ENCODE measurements at places on chromosomes 3 and 15.

DNA sequence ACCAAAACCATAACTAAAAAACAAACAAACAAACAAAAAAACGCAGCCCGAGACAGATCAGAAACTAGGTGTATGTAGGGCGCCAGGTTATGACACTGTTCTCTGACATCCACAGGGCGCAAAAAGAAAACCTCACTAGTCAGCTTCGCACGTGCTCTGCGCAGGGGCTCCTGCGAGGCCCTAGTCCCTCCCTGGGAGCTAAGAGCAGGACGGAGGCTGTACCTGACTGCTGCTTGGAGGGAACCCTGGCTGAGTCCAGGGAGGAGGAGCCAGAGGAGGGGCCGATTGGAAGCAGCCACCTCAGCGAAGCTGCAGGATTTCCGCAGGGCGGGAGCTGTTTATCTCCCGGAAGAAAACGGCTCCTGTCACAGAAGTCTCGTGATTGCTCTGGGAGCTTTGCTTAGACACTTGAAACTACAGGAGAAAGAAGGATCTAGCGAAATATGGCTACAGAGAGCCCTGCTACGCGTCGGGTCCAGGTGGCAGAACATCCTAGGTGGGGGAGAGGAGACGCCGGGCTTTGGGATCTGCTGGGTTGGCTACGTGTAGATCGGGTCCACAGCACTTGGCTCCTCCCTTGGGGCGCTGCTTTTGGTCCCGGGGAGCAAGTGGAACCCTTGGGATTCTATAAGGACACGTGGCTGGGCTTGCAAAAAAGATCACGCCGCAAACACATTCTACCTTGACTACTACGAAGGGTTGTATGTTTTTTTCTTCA lies at the start of gene GALK2:
Gene GALK2 (plus strand): TSS at position 368 of the 718 bp plus-strand sequence. CDS start 76 bp downstream, at position 444.
- peaks cover 13% of the 10 kb centered on the region for H3K4me1 ChIP-seq
- no peaks in the 10 kb centered on the region for H3K36me3 ChIP-seq
- H3K4me3 ChIP-seq: peak within 1 kb of the TSS; percentile 71

- H3K27me3 ChIP-seq: no peaks in the 10 kb centered on the region
- no peaks in the 10 kb centered on the region for H3K4me1 ChIP-seq
- H3K4me3 ChIP-seq: no peak overlapping the region
- H3K27ac ChIP-seq: no peak overlapping the region
- H3K36me3 ChIP-seq: no peaks in the 10 kb centered on the region
- DNase-seq: no peak
These were observed 525.3 kb upstream of the ZNF385D start for GRCh38 chr3:22276351-22276750.

GRCh38 chr3:159640225-159640624 lies 348.4 kb upstream of the IL12A start:
- H3K4me3 ChIP-seq: no peak overlapping the region
- no peaks in the 10 kb centered on the region for H3K27me3 ChIP-seq
- H3K27ac ChIP-seq: no peak overlapping the region
- H3K4me1 ChIP-seq: no peaks in the 10 kb centered on the region

DNA sequence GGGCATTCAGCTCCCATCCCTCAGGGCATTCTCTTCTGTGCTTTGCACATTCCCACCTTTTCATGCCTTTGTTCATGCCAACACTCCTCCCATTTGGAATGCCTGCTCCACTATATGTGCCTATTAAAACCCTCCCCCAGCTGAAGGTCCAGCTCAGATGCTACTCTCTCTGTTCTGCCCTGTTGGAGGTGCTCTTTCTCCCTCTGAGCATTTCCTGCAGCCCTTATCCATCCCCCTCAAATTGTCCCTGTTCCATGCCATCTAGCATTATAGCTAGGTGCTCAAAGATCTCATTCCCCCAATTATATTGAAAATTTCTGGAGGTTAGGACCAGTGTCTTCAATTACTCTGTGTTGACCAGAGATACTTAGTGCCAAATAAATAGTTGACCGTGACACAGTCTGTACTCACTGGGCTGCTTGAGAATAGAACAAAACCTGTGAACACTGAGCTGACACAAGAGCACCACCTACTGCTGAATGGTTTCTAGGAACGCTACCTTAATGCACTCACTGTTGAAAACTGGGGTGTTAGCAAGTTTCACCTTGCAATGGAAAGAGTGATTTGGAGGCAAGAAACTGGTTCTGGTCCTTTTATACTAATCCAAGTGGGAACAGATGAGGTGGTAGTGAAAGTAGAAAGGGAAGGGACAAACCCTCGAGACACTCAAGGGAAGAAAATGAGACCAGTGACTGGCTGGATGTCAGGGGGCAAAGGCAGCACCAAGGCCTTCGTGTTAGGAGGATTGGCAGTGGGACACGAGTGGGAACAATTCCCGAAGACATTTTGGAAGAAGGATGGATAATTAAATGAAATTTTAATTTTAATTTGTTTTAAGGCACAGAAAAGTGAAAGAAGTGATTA lies 289.8 kb upstream of the ROPN1 start:
- no peak overlapping the region for H3K27ac ChIP-seq
- H3K36me3 ChIP-seq: no peaks in the 10 kb centered on the region
- no peak overlapping the region for H3K4me3 ChIP-seq
- DNase-seq: no peak

GRCh38 chr3:104717828-104718196 lies 648.9 kb upstream of the ALCAM start:
- H3K36me3 ChIP-seq: no peaks in the 10 kb centered on the region
- no peak overlapping the region for H3K27ac ChIP-seq
- H3K4me1 ChIP-seq: no peaks in the 10 kb centered on the region
- no peak overlapping the region for H3K4me3 ChIP-seq
- H3K27me3 ChIP-seq: no peaks in the 10 kb centered on the region

DNA sequence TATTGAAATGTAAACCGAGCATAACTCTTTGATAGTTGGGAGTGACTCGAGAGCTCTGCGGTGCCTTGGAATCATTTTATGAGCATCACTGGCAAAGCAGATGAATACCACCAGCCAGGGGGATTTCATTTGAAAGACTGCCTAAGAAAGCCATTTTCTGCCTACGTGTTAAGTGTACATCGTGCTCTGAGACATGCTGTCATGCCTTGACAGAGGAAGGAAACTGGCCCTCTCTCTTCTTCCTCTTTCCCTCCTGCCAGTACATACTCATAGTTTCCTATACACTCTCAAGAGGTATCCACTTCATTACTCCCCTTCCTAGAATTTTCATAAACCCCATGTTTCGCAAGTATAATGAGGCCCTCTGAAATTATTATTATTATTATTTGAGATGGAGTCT lies 8.8 kb downstream of the BCL2A1 start:
- no peaks in the 10 kb centered on the region for H3K36me3 ChIP-seq
- no peak overlapping the region for H3K4me3 ChIP-seq
- peak overlapping the region; percentile 27 for H3K27ac ChIP-seq
- H3K27me3 ChIP-seq: no peaks in the 10 kb centered on the region
- no peak for DNase-seq

DNA sequence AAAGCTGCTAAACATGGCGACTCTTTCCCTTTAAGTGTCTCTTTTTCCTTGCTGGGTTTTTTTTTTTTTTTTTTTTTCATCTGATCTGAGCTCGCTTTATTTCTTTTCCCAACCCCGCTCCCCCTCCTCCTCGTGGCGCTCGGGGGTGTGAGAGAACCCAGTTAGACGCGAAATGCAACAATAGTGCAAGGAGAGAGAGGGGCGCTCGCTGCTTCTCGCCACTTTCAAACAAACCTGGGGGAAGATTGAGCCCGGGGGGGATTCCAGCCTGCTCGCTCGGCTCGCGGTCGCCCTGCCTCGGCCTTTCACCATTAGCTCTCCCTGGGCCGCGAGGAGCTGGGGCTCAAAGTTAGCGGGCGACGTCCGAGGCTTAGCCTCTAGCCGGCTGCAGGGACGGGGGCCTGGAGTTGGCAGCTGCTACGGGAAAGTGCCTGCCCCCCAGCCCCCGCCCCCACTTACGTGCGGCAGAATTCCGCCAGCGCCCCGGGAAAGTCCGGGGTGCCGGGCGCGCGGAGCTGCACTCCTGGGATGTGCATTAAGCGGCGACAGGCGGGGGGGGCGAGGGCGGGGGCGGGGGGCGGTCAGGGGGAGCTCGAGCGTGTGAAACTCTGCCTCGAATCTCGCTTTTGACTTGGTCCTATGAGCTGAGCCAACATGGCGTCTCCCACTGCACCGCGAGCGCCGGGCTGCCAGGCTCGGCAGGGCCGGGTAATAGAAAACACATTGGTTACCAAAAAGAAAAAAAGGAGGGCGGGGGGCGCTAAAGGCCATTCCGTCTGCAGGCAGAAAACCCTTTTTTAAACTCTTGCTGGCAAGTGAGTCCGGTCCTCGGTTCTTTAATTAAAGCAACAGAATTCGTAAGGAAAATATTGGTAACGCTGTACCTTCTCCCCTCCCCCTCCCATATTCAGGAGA lies 10.4 kb downstream of the NR2F2 start:
- H3K27me3 ChIP-seq: peaks cover 25% of the 10 kb centered on the region
- peak overlapping the region; percentile 71 for H3K4me3 ChIP-seq
- peak; percentile 56 for DNase-seq
- peak overlapping the region; percentile 90 for H3K27ac ChIP-seq

All from lower lobe of right lung (tissue), 2 donors.